BJ (cell line): ENCODE measurements at places on chromosomes 3 and 15. TPM values are rescaled to one million over a fixed set of nuclear protein-coding genes. Genes with fewer than 3 reads are reported as not detected.

DNA sequence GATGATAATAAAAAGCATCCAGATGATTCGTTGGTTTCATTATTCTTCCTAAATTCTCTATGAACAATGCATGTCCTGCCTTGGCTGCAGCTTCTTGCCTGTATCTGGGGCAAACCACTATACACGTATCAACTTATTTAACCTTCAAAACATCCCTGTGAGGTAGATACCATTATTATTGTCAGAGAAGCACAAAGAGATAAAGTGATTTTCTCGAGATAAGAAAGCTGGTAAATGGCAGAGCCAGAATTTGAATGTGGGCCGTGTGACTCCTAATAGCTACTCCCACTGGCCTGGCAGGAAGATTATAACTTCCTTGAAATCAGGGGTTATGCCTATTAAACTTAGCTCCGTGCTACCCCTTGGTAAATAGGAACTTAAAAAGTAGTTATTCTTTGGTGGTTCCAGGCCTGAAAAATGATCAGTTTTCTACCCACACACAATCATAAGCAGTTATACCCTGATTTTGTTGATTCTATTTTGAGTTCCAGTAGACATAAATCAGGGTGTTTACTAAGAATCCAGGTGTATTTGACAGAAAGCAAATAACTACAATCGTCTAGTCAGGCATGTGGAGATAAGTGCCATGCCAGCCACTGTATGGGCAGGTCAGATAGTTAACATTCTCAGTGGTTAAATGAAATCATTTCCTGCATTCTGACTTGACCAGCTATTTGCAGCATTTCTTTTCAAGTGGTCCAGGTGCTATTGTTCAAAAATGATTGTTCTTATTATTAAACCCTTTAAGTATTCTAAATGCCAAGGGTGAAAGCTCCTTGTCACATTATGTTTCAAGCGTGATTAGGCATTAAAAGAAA is 99.2 kb upstream of the LRRN1 start:
- no peak for DNase-seq

GRCh38 chr15:62407216-62407615 is 242.1 kb upstream of the C2CD4B start:
- DNase-seq, result no peak

GRCh38 chr15:47719730-47720129 is 2.4 kb downstream of the SEMA6D start:
- DNase-seq, result no peak

- no peak for DNase-seq
Measured at GRCh38 chr3:13769422-13769821, 110.4 kb downstream of the WNT7A start.

Gene CA12
- polyA plus RNA-seq, result 13.1 and 16.9 TPM in 2 replicates

- DNase-seq, result no peak
Measured at GRCh38 chr3:37785736-37786135, 75.9 kb upstream of the CTDSPL start.

DNA sequence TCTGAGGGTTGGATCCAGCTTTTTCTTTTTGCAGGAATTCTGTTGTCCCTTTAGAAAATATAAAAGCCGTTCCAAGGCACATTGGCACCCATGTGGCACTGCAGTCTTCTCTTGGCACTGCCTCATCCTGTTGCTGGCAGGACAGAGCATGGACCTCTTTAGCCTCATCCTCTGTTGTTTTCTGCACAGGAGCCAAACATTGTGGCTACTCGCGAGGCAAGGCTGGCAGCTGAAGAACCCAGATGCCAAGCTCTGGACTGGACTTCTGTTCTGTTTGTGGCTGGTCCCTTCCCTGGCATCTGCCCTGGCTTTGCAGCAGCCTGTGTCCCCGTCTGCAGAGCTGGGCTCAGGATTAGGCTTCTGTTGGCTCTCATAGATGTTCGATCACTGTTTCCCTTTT is 224.7 kb upstream of the TBC1D5 start:
- no peak for DNase-seq

Gene FOXB1
- not detected in 2 replicates for polyA plus RNA-seq

- DNase-seq, result no peak
Measured at GRCh38 chr15:67674983-67675382, 132.5 kb downstream of the MAP2K5 start.

- no peak for DNase-seq
Measured at GRCh38 chr3:55629432-55629831, 142.3 kb upstream of the WNT5A start.

- DNase-seq, result no peak
Measured at GRCh38 chr3:152760024-152760563, 74.8 kb upstream of the P2RY1 start.

- DNase-seq, result no peak
Measured at GRCh38 chr3:48711727-48712126, 5.3 kb downstream of the IP6K2 start.

- DNase-seq, result no peak
Measured at GRCh38 chr15:60903211-60903610, 325.9 kb downstream of the RORA start.

Gene MORC1
- polyA plus RNA-seq, result not detected in 2 replicates

Gene SUSD5
- 1.4 and 2.5 TPM in 2 replicates for polyA plus RNA-seq

DNA sequence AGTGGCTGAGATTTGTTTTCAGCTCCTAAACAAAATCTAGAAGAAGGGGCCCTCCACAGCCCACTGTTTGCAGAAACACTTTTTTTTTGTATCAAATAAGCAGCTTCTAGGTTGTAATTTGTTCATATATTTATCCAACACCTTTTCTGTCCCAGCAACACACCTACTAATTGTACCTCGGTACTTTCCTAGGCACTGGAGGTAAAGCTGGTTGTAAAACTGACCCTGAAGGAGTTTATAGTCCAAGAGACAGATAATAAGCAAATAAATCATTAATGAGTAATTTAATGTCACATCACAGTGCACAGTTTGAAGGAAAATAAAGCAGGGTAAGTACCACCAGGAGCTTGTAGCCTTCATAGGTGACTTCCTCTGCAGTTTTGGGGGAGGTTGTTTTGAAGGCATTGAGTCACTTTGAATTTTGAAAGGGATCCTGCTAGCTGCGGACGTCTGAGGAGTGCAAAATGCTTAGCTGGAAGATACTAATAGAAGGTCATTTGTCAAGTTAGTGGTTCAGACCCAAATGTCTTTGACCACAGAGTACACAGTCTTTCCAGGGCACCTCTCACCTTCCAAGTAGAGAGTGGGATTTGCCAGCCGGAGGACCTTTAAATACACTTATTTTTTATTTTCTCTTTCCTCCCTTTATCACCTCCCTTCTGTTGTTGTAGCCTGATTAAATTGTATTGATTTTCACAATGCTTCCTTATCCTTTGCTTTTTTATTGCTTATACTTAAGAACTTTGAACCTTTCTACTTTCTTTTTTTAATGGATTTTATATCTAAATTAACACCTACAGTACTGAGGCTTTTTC is 53.8 kb downstream of the CMSS1 start:
- DNase-seq, result no peak

GRCh38 chr3:141942006-141942405 is 65.6 kb downstream of the ATP1B3 start:
- DNase-seq, result no peak

DNA sequence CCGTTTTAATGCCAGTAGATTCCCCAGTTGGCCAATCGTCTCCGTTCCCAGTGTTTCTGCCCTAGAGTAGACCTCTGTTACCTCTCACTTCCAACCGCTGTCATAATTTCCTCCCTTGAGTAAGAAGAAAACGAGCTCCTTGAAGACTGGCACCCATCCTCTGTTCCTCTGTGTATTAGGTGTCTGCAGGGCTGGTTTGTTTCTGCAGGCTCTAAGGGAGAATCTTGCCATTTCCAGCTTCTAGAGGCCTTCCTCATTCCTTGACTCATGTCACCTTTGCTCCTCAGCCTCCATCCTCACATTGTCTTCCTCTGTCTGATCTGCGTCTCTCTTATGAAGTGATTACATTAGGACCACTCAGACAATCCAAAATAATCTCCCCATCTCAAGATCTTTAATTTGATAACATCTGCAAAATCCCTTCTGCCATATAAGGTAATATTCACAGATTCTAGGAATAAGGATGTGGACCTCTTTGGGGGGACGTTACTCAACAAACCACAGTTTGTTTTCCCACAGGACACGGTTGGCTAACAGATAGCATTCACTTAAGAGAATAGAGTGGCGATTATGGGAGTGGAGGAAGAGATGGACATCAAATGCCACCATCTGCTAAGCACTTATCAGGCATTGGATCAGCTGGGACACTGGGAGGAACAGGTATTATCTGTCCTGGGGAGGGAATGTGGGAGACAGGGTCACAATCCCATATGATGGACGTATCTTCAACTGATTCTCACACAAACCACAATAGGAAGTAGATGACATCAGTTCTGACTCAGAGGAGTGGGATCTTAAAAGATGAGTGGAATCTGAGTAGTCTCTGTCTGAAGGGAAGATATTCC is 17.1 kb downstream of the ARHGAP31 start:
- DNase-seq, result no peak

DNA sequence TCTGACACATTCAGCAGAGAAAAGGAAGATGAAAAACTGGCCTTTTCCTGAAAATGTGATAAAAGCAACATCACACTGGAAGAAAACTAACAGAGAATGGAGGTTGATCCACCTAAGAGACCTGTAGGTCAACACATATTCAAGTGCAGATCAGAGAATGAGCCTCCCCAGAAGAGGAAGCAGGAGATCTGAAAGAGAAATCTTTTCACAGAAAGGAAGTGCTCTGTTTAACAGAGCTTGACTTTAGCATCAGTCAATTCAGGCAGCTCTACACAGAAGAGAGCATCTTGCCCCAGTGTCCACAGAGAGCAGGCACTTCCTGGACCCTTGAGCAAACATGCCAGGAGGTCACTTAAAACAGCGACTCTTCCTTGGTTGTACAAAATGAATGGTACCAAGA is 655.4 kb upstream of the GBE1 start:
- DNase-seq, result no peak

DNA sequence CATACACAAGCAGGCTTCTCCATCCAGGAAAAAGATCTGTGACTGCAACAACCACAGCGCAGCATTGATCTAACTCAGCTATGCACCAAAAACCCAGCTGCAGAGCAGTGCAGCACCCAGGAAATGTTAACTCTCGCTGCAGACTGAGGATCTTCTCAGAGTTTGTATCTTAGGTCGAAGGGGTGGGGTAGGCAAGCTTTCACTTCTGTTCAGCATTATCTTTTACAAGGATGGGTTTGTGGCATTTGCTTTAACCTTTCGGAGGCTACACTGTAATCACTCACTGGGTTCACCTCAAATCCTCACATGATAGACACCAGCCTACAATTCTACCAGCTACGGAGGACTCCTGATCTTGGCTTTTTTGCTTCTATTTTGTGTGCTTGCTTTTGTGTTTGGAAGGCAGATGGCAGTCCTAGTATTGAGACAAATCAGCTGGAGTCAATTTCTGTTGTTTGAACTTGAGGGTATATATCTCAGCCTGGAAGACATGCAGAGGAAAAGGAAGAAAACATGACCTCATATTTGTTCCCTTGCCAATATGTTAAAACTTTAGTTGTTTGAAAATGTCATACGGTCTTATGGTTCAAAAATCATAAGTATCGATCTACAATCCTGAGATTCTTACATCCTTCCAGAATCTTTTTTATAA is 25.2 kb downstream of the LRRK1 start:
- no peak for DNase-seq

Gene CLEC3B
- 18.2 and 22.3 TPM in 2 replicates for polyA plus RNA-seq
